ENCODE measurements at places on chromosomes 12 and 14.

- DNase-seq, result no peak
Measured at GRCh38 chr14:54651649-54652048, 84.7 kb downstream of the SAMD4A start.

DNA sequence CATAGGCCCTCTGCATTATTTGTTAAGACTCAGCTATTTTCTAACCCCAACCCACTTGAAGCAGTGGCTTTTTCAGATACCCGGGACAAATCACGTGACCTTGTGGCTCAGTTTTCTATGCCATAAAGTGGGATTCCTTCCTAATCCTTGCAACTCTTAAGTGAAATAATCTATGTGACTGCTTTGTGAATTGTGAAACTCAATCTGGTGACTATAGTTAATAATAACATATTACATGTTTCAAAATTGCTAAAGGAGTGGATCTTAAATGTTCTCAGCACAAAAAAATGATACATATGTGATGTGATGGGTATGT, 17.3 kb downstream of the EML1 start:
- no peak for DNase-seq

- DNase-seq, result peak; percentile 21
Measured at GRCh38 chr12:31732926-31733548, 4.2 kb upstream of the AMN1 start.

GRCh38 chr14:103204852-103205540, 81.7 kb downstream of the TNFAIP2 start:
- DNase-seq, result no peak

DNA sequence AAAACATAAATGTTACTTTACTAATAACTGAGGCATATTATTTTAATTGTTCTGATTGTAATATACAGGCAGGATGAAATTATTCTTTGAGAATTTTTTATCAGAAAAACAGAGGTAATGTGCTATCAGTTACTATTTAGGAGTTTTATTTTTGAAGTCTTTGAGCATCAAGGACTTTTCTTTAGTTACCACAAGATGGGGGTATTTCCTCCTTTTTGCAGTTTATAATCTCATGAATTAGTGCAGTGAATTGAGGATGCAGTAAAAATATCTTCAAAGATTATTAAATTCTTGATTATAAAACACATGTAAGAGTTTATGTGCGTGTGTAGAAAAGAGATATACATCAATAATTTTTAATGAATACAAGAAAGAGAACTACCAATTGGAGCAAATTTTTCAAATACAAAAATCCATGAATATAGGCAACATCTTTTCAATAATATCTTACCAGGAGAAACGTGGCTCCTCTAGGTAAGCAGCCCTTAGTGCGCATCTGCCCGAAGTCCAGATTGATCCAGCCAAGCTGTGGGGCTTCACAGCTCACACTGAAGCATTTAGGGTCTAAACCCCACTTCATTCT, 71.6 kb downstream of the ERGIC2 start:
- no peak for DNase-seq

Data from activated CD4-positive, alpha-beta T cell treated with anti-CD3 and anti-CD28 coated beads, Interleukin-2, amount 50 U/mL, for 24 hours (primary cell).